ENCODE measurements at places on chromosomes 7 and 10.

- DNase-seq: no peak
Measured at GRCh38 chr7:116806046-116806944, 56.1 kb upstream of the CAPZA2 start.

DNA sequence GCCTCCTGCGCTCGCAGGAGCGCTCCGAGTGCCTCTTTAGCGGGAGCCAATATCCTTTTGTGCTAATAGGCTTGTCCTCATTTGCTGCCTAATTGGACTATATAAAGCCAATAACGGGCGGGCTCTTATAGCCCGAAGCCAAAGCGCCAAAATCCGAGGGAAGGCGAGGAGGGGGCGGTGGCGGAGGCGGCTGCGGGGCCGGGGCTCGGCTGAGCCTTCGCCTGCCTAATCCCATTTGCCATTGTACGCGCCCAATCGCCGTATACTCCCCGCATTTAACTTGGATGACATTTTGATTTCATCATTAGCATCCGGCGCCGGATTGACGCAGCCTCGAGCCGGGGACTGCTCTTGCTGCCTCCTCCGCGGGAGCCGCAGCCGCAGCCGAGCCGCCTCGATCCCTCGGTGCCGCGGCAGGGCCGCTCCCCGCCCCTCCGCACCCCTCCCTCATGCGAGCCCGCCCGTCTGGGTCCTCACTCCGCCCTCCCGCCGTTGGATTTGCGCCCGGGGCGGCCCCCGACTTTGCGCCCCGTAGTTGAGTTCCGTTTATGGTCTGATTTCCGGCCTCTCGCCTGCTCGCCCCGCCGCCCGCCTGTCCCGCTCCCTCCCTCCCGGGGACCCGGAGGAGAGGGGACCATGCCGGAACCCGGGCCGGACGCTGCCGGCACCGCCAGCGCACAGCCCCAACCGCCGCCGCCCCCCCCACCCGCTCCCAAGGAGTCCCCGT, at the start of gene HMX3:
TSS of gene HMX3 (plus strand) at position 556 of the 727 bp plus-strand sequence. CDS start at position 637, 81 bp downstream.
- DNase-seq: no peak

DNA sequence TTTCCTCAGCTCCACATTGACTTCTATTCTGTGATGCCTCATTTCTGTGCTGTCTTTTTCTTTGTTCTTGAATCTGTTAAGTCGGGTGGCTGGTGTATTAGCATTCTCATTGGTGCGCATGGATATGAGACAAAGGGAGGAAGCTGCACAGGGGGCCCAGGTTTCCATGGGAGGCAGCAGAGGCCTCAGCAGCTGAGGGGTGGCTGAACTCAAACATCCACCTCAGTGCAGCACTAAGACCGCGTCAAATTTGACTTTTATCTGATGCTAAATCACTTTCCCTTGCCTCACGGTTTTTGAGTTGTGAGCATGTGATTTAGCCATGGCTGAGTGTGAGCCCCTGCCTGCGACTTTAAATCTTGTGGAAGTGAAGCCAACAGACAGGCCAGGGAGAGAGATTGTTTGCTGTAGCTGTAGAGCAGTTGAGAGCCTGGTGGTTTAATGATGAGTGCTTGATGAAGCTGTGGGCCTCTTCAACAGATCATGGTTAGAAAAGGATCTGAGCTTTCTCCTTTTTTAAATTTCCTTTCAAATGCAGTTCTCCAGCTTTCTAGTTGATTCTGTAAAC, 193.3 kb upstream of the ZNF804B start:
- DNase-seq: no peak

DNA sequence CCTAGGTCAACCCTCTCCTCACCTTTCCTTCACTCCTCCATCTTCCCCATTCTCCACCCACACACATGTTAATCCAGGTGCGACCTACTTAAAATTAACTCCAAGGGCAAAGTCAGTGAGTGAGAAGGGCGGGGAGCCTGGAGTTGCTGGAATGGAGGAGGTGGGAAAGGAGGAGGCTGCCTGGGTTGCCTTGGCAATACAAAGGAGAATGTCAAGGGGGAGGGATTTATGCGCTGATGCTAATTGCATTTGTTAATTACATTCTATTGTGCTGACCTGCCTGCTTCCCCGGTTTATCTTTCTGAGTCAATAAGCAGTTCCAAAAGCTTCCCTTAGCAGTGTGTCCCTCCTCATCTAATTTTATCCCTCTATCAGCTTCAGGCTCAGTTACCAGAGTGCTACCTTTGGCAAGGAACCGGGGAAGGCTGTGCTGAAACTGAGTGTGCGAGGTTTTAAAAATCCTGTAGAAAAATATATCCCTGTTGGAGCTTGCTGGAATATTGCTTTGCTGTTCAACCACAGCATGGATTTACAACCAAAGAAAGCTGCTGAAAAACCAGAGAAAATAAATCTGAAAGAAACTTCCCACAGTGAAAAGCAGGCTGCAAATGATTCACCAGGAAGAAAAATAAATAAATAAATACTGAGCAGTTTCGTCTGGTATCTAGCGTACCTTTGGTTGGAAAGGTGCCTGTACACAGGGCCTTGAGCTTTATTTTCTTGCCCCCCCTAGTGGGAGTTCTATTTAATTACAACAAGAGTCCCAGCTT, 113.2 kb upstream of the DGKB start:
- DNase-seq: no peak

GRCh38 chr10:54478601-54479000, 322.4 kb downstream of the PCDH15 start:
- DNase-seq: no peak

GRCh38 chr7:113652501-113652900, 266.3 kb downstream of the PPP1R3A start:
- no peak for DNase-seq

DNA sequence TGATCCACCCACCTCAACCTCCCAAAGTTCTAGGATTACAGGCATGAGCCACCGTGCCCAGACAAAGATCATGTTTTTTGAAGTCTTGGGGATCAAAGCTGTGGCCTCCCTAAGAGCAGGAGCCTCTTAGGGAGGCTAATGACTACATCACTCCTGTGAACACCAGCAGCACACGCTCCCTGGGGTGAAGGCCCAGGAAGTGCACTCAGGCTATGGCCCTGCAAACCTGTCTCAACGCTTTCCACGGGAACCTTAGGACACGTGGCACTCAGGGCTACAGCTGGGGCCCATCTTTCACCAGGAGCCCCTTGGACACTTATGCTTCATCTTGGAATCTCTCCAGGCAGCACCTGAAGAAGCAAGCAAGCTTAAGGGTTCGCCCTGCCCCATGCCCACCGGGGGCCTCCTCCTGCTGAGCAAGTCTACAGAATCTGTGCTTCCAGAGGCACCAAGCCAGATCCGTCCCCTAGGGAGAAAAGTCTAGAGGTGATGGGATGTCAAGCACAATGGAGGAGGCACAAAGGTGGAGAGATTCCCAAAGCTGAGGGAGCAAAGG, 18.4 kb downstream of the VSTM4 start:
- DNase-seq: no peak

- DNase-seq: no peak
Measured at GRCh38 chr10:116171505-116171904, 101.5 kb downstream of the GFRA1 start.

DNA sequence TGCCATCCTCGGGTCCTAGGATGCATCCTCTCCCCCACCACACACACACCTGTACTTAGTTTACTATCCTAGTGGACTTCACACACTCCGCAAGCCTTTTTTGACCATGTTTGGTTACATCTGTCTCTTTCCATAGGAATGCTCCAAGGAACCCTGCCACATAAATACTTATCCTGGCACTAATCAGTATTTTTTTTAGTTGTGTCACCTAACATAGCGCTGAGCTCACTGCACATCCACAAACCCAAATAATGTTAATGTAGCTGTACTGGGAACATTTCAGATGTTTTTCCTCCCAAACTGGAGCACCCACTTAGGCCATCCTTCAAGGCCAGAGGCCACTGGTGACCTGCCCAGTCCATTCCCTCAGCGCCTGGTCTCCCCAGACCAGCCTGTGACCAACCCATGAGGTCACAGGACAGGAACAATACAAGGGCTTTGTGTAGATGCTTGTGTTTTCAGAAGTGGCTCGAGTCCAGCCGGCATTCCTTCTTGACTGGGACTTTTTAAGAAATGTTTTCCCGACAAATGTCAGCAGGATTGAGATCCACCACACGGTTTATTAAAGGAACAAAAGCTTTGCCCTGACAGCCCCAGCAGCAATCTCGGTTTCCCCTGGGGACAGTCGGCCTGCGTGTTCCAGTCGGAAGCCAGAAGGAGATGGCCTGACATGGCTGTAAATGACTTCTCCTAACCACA, 181.4 kb downstream of the JCAD start:
- no peak for DNase-seq

GRCh38 chr10:108632144-108632543, 1291.2 kb downstream of the XPNPEP1 start:
- DNase-seq: no peak

GRCh38 chr7:55073051-55073511, 54.3 kb downstream of the EGFR start:
- DNase-seq: no peak

DNA sequence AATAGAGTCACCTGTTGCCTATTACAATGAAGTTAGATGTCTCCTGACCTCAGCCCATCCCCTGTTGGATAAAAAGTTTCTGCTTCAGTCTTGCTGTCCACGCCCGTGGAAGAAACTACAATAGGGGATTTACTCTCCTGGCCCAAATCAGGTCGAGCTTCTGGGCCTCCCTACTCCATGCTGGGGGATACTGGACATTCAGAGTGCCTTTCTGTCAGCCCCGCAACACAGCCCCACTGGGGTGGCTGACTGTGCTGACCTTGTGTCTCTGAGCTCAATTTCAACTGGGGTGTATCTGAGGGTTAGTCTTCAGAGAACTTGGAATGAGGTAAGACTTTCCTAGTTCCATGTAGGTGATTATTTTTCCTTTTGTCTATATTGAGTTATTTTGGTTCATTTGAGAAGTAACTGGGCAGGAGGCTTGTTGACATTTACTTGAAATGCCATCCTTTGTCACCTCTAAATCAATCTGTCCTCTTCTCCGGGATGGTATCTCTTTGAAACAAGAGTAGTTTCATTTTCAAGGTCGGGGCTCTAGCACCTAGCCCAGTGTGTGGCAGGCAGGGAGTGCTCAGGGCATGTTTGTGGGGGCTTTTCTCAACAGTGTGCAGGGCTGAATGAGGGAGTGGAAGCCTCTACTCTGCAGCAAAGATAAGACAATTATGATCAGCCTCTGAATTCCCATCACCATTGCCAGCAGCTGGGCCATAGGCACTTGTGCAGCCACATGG, 17.7 kb upstream of the CXCL12 start:
- no peak for DNase-seq

GRCh38 chr7:112882991-112883390, 92.8 kb upstream of the TMEM168 start:
- DNase-seq: no peak

GRCh38 chr7:30062587-30062986, 34.4 kb downstream of the PLEKHA8 start:
- no peak for DNase-seq

GRCh38 chr10:102598243-102598642, 46.0 kb upstream of the TRIM8 start:
- no peak for DNase-seq

DNA sequence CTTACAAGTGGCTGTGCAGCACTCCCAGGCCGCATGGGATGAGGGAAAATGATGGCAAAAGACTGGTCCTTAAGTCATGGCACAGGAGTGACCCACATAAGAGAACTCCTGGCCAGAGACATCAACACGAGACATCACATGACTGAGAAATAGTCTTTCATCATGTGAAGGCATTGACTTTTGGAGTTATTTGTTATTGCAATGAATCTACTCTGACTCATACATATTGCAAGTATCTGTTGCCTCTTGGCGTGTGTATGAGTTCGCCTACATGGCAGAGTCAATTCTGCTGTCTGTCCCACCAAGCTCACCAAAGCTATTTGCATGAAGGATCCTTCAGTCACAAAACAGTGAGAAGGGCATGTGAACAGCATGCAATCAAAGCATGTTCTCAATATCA, 59.7 kb upstream of the HABP2 start:
- DNase-seq: no peak

DNA sequence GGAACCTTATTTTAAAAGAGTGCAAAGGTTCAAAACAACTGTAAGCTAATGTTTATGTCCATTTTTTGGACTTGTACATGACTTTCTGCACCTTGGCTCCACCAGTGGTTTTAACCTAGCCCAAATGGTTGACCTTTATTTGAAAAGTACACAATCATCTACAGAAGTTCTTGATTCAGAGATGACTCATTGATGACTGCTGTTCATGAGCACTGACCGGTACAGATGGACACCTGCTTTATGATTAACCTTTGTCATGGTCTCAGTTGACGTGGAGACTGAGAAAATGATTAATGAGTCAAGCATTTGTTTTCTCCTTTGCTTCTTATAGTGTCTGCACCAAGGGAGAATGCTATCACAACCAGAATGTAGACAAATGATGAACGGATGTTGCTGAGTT, 55.7 kb upstream of the PTER start:
- DNase-seq: no peak

DNA sequence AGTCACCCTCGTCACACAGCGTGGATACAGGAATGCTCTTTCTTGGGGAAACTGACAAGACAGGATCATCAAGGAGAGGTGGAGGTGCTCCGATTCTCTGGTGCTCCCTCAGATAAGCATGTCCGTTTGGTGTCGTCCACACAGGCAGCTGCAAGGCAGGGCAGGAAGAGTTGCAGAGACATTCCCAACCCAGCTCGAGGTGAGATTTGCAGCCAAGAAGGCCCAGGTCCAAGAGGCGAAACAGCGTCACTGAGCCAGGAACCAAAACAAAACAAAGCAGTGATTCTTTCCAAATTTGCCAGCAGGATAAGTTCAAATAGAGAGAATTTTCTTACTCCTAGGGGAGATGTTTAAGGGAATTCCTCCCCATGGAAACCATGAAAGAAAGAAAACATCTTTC, 386.5 kb upstream of the PFKP start:
- DNase-seq: no peak

- no peak for DNase-seq
Measured at GRCh38 chr7:22962775-22963350, 51.1 kb downstream of the HYCC1 start.

- no peak for DNase-seq
Measured at GRCh38 chr7:1754345-1754908, 84.3 kb downstream of the ELFN1 start.

- no peak for DNase-seq
Measured at GRCh38 chr10:26242706-26243350, 26.3 kb downstream of the GAD2 start.

DNA sequence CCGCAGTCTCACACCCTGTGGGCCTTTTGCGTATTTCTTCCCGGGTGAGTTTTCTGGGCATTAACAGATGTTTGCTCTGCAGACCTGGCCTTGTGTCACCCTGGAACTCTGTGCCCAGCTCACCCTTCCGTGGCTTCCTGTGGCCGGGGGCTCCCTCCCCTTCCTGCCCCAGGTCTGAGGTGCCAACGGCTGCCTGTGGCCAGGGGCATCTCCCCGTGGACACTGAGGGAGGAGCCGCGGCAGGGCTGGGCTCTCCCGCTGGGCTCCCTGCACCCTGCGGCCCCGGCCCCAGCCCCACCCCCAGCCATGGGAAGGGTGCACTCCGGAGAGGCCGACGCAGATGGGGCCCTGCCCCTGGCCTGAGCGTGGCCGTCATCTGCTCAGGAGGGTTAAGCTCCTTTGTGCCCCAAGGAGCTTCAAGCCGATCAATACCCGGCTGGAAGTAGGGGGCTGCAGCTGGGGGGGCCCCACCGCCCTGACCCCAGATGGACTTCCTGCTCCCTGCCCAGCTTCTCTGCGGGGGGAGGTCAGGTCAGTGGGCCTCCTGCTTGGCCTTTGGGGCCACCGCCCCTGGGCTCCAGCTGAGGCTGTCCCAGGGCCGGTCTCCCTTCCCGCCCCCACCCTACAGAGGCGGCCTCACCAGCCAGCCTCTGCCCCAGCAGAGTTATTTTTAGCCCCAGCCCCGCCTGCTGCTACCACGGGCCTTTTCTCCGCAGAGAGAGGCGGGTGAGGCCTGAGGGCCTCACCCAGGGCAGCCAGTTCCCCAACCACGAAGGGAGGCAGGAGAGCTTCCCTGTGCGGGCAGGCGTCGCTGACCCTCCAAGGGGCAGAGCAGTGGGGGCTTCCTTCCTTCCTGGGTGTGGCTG, 24.2 kb downstream of the PWWP2B start:
- DNase-seq: peak; percentile 8

Measured in stimulated activated naive CD4-positive, alpha-beta T cell treated with Interleukin-2 at 50 U/mL for 16 hours (primary cell).